NCI-H446 (cell line): ENCODE measurements at places on chromosomes 2 and 18.

DNA sequence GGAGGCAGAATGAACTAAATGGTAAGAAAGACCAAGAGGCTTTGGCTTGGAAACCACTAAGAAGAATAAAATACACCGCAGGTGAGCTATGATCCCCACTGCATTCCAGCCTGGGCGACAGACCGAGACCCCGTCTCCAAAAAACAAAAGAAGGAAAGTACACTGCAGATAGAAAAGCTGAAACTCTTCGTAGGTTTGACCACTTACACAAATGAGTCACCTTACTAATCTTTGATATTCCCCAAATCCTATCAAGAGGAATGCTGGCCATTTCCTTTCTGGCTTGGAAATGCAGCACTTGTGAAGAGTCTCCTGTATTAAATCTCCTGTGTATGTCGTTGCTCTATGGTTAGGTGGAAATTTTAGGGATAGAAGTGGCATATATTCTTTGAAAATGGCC lies 108.8 kb downstream of the MTCL1 start:
- DNase-seq: no peak

GRCh38 chr2:191922736-191923651 lies 76.1 kb upstream of the CAVIN2 start:
- DNase-seq: no peak

DNA sequence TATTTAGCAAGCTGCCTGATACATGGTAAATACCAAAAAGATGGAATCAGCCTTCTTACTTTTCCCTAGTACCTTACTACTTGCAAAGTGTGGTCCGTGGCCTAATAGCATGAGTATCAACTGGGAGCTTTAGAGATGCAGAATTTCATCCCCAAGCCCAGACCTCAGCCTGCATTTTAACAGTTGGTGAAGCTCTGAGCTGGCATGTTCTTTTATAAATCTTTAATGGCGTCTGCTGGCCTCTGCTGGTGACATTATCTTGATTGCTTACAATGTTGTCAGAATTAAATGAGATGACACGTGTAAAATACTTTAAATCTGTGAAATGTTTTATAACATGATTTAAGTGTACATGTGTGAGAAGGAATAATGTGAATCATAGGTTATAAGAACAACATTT lies 115.1 kb upstream of the NOSTRIN start:
- no peak for DNase-seq

GRCh38 chr2:173898996-173899395 lies 66.2 kb downstream of the SP3 start:
- DNase-seq: no peak

DNA sequence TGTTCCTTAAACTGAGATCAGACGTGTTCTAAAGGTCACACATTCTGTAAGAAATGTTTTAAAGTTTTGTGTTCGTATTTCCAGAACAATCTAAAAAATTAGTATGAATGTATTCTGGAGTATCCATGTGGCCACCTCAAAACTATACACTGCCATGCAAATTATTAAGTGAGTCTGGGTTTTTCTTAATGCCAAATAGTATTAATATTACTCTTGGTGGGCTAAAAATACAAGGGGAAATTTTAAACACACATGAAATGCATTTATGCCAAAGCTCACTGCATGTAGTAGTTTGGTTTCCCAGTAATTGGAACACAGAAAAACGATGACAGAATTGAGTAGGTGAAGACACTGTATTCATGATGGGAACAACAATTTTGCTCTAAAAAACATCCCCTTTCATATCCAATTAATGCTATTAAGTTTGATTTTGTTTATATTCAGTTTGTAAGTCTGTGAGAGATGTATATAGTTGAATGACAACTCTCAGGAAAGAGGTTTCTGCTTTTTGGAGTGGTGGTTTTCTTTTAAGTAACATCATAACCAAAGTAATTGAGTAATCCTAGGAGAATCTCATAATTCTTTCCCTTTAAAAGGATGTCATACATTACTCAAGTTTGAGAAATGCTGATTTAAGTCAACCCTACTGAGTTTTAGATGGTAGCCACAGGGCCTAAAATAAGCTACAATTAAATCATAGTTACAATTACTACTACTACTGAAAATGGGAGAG lies 75.7 kb upstream of the CDCA7 start:
- DNase-seq: no peak

DNA sequence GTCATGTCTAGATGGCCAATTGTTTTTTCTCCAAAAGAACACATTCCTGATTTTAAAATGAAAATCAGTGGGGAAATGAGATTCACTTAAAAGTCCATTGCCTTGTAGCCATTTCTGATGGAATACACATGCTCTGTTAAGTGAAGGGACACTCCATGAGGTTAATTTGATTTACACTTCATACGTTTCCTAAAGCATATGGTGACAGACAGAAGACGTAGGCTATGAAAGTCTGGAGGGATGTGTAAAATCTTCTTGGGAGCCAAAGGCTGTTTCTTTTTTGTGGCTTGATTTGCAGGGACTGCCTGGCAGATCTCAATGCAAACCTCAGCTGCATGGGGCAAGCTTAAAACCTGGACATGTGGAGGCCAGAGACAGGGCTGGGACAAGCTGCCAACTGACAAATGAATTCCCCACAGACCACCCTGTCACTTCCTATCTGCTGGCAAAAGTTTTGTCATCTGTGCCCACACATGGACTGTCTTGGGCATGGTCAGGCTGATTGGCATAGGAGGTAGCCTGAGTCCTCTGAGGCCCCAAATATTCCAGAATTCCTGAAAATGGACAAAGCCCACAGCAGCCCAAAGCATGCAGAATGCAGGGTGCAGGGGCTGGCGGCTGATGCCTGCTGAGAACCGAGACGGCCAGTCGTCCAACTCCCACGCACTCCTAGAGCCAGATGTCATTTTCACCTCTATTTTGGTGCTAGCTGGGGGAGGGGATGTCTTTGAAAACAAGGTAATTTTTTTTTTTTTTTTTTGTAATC lies 73.9 kb downstream of the SDC1 start:
- DNase-seq: no peak
